NCI-H774 (cell line): ENCODE measurements at places on chromosomes 2 and 18.

DNA sequence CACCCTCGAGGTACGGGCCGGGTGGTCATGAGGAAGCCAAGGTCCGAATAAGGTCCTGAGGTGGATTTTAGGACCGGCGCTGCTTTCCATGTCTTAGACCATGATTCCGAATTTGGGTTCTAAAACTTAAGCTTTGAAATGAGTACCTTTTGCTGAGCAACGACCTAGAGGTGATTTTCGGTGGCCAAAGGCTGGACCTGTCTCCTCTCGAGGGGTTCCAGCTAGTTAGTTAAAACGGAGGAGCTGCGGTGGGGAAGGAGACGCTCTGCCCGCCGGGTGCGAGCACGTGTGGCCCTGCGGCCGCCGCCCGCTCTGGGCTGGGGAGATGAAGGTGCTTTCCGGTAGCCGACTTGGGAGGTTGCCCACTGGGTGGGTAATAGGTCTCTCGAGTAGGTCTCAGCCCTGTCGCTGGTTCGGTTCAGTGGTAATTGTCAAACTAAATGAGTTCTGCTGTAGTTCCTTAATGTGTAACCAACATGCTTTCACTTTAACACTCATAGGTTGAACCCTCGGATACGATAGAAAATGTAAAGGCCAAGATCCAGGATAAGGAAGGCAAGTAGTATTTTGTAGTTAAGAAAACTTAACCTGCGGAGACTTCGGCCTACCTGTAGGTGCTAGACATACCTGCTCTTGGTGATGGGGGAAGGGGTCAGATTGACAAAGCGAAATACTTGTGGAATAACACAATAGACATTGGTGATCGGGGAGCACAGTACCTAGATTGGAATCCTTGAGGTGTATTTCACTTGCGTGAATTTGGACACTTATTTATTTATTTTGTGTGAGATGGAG lies 572 bp downstream of the RPS27A start:
- DNase-seq = no peak

DNA sequence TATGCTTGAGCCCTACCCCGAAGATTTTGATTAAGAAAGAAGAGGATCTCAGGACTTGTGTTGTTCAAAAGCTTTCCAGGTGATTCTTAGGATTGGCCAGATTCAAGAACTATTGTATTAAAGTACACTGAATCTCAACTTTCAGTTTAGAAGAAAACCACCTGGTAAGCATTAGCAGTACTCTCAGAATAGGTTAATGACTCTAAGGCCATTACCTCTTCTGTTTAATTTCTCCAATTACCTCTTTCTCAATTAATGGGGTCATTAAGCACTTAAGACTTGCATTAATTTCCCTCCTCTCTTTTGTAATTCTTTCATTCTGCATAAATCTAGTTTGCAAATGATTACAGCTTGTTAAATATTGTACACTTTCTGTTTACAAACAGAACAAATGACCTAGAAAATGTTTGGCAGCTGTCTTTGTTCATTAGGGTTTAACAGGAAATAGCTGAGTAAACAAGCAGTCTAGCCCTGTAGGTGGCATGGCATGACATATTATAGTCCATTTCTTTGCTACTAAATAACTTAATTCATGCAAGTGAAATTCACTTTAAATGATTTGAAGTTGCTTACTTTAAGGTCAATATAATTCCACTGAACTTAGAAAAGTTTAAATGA lies 20.4 kb upstream of the TDRD15 start:
- DNase-seq = peak; percentile 85

DNA sequence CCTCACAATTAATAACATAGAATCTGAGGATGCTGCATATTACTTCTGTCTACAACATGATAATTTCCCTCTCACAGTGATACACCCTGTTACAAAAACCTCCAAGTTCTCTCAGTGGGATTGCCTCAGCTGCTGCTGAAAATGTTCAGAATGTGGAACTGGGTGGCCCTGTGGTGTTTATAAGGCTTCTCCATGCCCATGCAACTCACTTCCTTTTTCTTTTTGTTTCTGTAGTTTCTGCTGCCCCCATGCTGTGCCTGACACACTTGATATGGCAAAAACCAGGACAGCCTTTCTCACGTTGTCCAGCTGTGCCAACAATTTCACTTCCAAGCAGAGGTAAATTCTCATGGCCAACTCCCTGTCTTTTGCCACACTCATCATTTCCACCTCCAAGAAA lies 206.2 kb downstream of the RPIA start:
- no peak for DNase-seq

- no peak for DNase-seq
Observed at GRCh38 chr2:25894135-25894830, 16.0 kb upstream of the ASXL2 start.

DNA sequence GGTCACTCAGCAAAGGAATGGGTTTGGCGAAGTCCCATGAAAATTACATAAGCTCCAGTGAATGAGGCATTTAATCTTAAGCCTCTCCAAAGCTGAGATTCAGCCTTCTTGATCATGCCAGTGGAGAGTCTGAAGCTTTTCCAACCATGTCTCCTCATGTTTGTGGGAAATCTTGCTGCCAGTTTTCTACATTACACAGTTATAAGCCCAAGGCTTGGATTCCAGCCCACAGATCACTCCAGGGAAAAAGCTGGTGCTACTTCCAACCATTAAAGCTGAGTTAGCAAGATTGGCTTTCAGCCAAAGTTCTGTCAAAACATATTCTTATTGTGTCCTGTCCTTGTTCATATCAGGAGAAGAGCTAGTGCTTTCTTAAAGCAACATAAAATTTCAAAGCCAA lies 293.8 kb downstream of the LRRTM4 start:
- no peak for DNase-seq

DNA sequence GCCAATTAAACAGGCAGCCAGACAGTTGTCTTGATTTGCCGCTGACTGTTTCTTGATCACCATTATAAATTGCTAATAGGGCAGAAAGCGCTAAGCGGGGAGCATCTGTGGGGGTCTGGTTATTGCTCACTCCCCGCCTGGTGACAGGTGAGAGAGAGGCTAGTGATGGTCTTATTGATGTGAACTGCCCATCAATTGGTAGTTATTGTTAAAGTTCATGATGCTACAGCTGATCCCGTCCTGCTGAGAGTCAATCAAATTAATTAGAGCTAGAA lies 148.5 kb downstream of the LNPK start:
- DNase-seq = no peak

- DNase-seq = no peak
Observed at GRCh38 chr2:29449499-29449898, 334.3 kb downstream of the CLIP4 start.

- DNase-seq = no peak
Observed at GRCh38 chr2:197628043-197628500, 47.3 kb downstream of the RFTN2 start.

GRCh38 chr2:235768606-235769005 lies 274.8 kb downstream of the AGAP1 start:
- no peak for DNase-seq

DNA sequence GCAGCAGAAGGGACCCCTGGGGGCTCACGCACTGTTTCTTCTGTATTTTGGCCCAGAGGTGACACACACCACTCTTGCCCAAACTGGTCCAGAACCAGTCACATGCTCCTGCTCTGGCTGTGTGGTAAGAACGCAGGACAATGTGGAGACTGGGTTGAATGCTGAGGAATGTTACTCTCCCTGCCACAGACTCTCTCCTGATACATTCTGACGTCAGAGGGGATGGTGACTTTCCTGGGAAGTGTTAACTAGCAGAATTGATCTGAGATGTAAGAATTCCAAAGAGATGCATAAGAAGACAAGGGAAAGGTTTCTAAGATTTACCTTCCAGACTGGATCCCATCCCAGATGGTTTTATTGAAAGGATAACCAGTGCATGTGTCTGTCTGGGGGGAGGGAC lies 100.8 kb downstream of the ASB1 start:
- DNase-seq = no peak

GRCh38 chr2:220090050-220090449 lies 462.6 kb downstream of the SLC4A3 start:
- DNase-seq = no peak

GRCh38 chr2:121155502-121156056 lies 129.4 kb downstream of the TFCP2L1 start:
- peak; percentile 83 for DNase-seq

DNA sequence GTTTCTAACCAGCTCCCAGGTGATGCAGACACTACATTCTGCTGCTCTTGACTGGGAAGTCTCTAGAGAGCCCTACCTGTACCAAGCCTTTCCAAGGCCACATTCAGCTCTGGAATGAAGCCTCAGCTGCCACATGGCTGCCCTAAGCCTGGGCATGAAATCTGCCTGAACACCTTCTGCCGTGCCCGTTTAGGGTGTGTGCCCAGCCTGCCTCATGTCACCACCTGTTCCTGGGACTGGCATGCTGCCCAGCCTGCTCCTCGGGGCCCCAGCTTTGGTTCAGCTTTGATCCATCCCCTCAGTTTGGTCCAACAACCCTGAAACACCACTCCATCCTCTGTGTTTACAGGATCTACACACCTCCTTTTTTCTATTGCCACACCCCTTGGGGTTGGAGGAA lies 210.9 kb downstream of the L3MBTL4 start:
- peak; percentile 1 for DNase-seq

DNA sequence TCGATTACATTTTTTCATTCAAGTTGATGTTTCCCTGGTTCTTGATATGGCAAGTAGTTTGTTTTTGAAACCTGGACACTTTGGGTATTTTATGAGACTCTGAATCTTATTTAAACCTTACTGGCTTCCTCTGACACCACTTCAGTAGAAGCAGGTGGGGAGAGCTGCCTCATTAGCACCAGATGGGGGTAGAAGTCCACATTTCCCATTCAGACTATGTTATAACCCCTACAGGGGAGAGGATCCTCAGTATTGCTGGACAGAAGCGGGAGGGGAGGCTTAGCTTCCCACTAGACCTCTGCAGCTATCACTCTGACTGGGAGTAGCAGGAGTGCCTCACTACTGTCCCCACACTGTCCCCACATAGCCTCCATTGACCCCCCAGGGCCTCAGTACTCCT lies 145.3 kb upstream of the SLC35G4 start:
- DNase-seq = no peak

DNA sequence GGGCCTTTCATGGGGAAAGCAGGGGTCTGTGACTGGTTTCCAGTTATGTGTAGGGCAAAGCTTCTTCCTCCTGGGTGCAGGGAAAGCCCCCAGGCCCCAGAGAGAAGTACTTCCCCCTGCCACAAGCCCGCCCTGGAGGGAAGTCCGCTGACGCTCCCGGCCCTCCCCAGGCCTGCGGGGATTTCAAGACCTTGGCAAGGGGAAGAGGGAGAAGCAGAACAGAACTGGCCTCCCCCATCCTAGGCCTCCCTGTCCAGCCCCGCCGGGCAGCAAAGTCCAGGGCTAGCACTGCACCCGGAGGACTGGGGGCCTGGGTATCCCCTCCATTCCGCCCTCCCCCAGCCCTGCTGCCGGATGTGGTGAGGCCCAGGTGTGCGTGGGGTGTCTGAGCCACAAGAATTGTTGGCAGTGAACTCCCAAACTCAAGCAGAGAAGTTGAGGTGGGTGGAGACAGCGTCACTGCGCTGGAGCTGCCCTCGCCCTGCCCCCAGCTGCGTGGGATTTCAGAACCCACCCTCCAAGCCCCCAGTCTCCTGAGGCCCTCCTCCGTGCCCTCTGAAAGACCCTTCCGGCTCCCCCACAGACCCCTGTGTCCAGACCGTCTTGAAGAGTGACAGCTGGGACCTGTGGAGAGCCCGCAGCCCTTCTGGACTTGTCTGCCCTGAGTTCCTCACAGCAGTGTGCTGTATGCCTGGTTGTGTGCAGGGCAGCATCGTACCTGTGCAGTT lies 1.1 kb upstream of the DUSP2 start:
- DNase-seq = no peak

DNA sequence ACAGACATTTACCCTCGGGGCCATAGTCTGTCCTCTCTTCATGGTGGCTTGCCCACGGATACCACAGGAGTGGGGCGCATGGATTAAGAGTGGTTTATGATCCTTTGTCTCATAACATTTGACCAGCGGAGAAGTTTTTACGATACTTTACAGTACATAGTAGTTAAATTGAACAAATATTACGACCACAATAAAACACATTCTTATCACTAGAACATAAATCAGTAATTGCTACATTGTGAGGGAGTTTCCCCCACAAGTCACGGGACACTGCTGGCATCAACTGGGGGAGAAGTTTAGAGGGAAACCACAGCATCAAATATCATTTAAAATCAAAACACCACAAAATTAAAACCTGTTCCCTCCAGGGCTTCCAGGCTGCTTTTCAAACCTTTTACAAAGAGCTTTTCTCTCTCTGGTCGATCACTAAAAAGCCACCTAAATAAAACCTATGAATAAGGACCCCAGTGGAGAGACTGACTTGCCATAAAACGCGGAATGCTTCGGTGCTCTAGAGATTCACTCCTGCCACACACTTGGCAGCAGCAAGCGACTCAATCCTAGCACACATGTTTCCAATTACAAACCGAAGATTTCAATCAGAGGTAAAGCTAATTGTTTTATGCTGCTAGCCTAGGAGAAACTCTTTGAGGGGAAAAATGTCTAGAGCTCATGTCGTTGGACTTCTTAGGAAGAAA lies 173.7 kb upstream of the HNRNPA3 start:
- DNase-seq = no peak

- DNase-seq = peak; percentile 46
Observed at GRCh38 chr2:198296665-198297308, 492.4 kb downstream of the PLCL1 start.

- DNase-seq = no peak
Observed at GRCh38 chr2:98805412-98806171, 74.7 kb upstream of the MGAT4A start.

DNA sequence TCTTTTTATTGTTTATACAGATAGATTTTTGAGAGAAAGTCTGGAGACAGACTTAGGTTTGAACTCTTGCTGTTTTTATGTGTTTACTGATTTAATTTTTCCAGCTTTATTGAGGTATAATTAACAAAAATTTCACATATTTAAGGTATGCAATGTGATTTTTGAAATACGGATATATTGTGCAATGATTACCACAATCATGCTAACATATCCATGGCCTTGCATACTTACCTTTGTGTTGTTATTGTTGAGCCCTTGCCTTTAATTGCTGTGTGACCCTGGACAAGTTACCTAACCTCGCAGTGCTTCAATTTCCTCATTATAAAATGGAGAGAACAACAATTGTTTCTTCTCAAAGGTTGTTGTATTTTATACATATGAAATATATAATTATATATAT lies 13.9 kb upstream of the RBMS1 start:
- no peak for DNase-seq
